Activated CD8-positive, alpha-beta memory T cell treated with anti-CD3 and anti-CD28 coated beads for 1 hour (primary cell): ENCODE measurements at places on chromosomes 3 and 15.

DNA sequence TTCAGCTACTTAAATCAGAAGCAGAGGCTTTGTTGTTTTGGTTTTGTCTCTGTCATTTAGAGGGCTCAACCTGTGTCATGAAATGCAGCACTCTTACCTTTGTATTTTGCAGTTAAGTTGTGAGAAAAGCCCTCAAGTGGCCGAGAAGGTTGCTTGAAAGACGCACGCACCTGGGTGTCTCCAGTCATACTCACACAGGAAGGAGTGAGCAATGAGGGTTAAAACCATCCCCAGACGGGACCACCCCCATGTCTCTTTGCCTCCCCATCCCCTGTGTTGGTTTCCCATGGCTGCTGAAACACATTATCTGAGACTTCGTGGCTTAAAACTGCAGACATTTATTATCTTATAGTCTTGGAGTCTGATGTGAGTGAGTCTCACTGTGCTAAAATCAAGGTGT is 376.1 kb upstream of the CFAP20DC start:
- DNase-seq: no peak

DNA sequence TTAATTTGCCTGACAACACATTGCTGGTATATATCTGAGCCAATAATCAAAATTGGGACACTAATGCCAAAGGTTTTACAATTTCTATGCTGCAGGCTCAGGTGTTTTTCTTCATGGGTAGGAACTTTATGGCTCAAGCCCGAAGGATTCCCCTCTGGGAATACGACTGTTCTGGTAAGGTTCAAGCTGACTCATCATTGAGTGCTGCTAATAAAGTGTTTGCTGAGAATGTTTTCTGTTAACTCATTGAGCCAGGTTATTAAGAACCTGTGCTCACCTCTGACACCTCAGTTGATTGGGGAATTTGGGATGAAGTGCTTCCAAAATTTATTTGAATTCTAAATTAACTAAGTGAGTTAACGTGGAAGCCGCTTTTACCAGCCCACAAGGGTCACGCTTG is 135.8 kb upstream of the CTDSPL start:
- no peak for DNase-seq

GRCh38 chr3:131733086-131733841 is 230.5 kb upstream of the MRPL3 start:
- DNase-seq: no peak

- no peak for DNase-seq
These were observed 109.4 kb upstream of the SMAD3 start for GRCh38 chr15:66955871-66956585.

- no peak for DNase-seq
These were observed 37.2 kb downstream of the GOLIM4 start for GRCh38 chr3:168058481-168058880.

GRCh38 chr15:43920254-43920600 is 93.4 kb downstream of the WDR76 start:
- DNase-seq: no peak
